ENCODE measurements at places on chromosomes 1 and 21.

- DNase-seq: no peak
Observed at GRCh38 chr1:159068886-159069285, 7.7 kb downstream of the AIM2 start.

DNA sequence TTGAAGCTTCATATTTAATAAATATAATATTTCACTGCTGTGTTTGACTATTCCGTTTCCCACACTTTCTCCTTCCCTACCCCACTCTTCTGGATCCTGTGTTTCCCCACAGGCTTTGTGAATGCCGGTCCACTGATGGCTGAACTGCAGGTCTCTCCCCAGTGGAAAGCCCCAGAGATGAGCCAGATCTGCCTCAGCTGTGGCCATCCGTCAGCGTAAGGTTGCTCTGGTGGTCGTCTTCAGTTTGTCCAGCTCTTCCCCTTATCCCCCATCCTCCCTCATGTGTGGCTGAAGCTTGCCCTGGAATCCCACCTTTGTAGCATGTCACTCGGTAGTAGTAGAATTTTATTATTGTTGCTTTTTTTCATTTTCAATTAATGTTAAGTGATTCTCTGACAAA, 11.4 kb downstream of the SMAP2 start:
- no peak for DNase-seq

DNA sequence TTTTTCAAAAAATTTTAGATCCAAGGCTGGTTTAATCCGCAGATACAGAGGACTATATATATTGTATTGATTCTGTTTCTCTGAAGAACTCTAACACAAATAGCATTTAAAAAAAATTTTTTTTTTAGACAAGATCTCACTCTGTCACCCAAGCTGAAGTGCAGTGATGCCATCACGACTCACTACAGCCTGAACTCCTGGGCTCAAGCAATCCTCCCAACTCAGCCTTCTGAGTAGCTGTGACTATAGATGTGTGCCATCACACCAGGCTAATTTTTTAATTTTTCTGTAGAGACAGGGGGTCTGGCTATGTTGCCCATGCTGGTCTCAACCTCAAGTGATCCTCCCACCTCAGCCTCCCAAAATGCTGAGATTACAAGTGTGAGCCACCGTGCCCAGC, 3.0 kb downstream of the ANKRD45 start:
- no peak for DNase-seq

- peak; percentile 40 for DNase-seq
Observed at GRCh38 chr1:73839922-73840321, 358.1 kb downstream of the LRRIQ3 start.

DNA sequence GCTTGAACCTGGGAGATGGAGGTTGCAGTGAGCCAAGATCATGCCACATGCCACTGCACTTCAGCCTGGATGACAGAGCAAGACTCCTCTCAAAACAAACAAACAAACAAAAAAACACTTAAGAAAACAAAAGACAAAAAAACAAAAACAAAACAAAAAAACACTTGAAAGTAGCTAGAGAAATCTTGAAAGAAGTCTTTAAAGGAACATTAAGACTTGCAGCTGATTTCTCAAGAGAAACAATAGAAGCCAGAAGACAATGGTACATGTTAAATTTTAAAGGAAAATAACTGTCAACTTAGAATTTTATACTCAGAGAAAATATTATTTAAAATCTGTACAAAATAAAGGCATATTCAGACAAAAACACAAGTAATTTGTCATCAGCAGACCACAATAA, 71.3 kb downstream of the HLX start:
- no peak for DNase-seq

DNA sequence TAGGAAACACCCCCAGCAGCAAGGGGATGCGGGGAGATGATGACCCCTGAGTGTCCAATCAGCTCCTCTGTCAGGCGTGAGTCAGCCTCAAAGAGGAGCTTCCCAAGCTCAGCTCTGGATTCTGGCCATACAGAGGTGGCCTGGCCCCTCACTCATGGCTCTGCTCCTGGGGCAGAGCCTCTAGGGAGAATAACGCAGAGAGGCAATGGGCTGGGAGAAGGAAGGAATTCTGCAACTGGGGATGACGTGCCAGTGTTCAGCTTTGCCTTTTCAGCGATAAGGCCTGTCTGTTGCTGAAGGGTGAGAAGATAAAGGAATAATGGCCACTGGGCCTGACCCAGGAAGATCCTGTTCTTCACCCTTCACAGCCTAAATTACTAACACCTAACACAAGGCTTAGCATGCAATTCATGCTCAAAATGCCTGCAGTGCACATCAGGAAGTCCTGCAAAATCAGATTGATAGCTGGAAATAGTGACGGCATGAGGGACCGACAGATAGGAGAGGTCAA, 92.2 kb downstream of the TBX19 start:
- DNase-seq: no peak
